Activated T-cell treated with anti-CD3 and anti-CD28 coated beads for 1 hour (primary cell): ENCODE measurements at places on chromosomes 5 and 9.

DNA sequence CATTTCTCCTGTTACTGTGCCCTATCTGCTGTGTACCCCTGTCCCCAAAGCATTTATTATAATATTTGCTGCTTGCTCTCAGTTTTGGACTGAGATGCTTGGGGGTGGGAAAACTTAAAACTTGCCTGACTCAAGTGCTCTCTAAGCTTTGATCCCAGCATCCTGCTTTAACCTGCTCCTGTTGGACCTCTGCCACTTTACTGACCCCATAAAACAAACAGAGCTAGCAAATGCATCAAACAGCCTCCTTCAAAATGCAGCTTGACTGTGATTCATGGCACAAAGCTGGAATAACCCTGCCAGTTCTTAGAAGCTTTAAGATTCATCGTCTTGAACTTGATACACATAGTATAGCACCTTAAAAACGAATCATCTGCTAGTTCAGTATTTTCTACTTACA lies 212.5 kb downstream of the DEPDC1B start:
- DNase-seq, result no peak

- no peak for DNase-seq
Observed at GRCh38 chr9:36250079-36250478, 8.2 kb downstream of the GNE start.

GRCh38 chr5:150073086-150073625 lies 13.2 kb downstream of the CSF1R start:
- no peak for DNase-seq

DNA sequence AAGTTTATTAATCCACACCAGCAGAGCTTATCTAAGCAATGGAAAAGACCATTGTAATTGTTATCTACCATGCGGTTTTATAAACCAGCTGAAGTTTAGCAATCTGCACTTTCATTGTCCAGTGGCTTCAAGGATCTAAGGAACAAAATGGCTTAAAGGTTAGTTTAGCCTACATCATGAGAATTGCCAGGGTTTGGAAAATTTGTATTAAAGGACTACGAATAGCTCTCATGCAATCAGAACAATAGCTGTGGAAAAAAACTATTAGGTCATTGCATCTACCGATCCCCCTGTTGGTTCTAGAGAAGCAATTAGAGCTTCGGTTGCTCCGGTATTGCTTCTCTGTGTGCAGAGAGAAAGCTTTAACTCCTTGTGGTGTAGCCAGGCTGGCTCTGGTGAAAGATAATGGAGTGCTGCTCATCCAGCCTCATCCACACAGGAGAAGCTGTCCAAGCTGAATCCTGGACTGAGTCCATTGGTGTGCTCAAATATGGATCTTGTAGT lies 86.3 kb upstream of the SLC12A2 start:
- no peak for DNase-seq

- no peak for DNase-seq
Observed at GRCh38 chr5:78829811-78830527, 155.1 kb downstream of the ARSB start.

DNA sequence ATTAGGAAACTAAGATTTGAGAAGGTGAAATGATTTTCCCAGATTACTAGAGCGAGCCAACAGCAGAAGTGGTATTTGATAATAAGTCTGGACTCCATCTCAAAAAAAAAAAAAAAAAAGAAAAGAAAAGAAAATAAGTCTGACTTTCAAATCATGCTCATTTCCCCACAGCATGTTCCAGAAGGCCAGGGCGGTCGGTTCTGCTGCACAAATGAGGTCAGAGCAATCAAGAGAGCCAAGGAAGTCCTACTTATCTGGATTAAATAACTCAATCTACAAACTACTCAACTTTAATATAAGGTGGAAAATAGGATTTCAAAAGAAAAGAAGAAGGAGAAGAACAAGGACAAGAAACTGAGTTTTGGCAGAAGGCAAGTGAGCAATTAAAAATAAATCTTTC lies 130.4 kb upstream of the RASA1 start:
- no peak for DNase-seq

- DNase-seq, result no peak
Observed at GRCh38 chr9:126692041-126692758, 78.5 kb downstream of the LMX1B start.

DNA sequence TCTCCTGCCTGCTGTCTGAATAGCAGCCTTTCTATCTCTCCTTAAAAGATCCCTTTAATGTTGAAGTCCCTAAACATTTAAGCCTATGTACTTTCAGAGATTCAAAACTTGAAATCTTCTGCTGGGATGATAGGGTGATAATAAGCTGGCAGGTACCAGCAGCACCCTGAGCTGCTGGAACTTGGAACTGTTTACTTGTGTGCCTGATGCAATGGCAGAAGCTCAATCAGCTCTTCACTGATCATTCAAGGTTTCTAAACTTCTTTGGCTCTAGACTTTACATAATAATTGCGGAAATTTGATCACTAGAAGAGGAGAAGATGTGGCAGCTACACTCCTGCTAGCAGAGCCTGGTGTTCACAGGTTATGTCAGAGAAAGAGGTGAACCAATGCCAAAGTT lies 27.6 kb downstream of the MRPS27 start:
- no peak for DNase-seq

GRCh38 chr9:99361817-99362216 lies 139.7 kb downstream of the SEC61B start:
- no peak for DNase-seq

DNA sequence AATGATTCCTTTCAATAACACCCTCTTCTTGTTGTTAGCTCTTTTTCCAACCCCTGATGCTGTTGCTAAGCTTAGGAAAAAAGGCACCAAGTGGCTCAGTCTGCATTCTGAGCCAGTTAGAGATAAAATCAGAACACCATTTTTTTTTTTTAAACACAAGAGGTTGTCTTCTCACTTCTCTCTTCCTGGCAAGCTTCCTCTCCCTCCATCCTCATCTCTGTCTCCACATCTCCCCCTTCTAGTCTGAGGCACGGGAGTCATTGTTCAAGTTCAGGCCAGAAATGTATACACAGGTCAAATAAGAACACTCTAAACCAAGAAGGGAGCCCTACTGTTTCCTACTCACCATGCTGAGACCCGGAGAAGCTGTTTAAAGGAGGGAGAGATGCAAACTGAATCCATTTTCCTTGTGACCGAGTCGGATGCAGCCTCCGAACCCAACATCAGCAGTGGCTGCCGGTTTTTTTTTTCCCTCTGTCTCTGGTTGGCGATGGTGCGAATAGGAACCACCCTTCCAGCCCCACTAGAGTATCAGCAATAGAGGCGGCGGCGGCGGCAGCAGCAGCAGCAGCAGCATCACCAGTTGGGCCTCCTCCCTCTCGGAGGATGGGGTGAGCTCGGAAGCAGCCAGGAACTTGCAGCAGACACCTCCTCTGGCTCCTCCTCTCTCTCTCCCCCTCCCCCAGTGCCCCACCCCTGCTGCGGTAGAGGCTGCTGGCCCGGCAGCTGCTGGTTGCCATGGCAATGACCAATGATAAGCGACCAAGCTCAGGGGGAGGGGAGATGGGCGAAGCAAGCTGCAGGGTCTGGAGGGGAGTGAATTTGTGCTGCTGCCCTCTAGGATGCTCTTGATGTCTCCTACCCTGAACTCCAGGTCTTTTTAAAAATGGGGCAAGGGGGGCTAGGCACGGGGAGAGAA lies at the start of gene JAKMIP2:
Gene JAKMIP2, minus strand, starts transcription at position 619 of the 919 bp plus-strand sequence. CDS start 110,922 bp downstream, outside the sequence.
- DNase-seq, result peak; percentile 52

DNA sequence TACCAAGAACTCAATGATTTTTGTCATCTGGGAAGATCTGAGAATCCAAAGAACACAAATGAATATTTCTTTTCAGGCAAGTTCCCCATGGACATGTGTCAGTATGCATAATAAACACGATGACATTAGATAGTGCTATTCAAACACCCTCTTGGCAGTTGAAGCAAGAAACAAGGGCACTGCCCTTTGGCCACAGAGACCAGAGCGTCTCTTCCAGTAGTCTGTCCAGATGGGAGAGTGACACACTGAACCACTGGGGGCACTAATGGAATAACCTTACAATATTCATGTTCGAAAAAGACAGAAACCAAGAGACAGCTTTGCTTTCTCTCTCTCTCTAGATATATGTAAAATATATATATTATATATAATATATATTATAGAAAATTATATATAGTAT lies 301.9 kb downstream of the CTNND2 start:
- no peak for DNase-seq

DNA sequence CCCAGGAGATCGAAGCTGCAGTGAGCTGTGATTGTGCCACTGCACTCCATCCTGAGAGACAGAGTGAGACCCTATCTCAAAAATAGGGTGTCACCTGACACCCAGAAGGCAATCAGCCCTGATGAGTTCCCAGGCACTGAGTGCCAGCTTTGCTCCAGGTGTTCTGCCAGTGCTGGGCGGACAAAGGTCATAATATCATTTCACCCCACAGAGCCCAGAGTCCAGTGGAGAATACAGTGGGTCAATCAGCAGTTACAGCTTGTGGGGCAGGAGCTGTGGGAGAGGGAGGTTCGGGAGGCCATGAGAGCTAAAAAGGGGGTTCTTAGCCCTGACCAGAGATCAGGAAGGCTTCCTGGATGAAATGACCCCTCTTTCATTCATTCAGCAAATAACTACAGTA lies 24.4 kb upstream of the SH3RF2 start:
- DNase-seq, result no peak

DNA sequence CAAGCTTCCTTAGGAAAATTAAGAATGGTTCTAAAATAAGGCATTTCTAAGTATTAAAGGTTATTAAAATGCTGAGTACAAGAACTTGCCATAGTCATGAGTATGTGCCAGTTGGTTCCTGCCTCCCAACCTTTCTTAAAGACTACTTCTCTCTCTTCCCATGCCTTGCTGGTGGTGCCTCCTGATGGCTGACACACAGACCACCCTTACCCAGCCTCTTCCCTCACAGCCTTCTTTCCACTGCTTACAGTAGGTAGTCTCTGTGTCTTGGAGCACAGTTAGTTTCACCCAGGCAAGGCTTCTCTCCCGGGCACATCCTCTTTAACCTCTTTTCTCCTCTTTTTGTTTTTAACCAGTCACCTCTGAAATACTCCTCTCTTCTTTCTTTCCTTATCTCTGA lies 20.6 kb upstream of the GPR150 start:
- DNase-seq, result no peak

DNA sequence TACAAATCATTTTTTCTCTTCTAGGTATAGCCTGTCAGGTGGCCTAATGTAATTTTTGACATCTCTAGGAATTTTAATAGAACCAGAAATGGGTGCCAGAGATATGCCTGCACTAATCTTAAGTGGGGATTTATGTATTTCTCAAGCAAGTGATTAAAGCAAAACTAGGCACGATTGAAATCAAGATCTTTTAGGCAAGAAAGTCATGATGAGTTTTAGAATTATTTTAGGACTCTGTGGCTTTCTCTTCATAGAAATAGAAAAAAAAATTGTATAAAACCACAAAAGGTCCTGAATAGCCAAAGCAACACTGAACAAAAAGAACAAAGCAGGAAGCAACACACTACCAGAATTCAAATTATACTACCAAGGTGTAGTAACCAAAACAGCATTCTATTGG lies 952 bp upstream of the AMACR start:
- DNase-seq, result no peak

GRCh38 chr5:92835712-92836111 lies 745.3 kb downstream of the NR2F1-AS1 start:
- DNase-seq, result no peak

GRCh38 chr9:23823269-23823668 lies 2.8 kb downstream of the ELAVL2 start:
- no peak for DNase-seq
